ENCODE measurements at places on chromosomes 3 and 15.

GRCh38 chr3:19220311-19220710, 72.0 kb downstream of the KCNH8 start:
- no peak for DNase-seq

- no peak for DNase-seq
These were observed 844.7 kb downstream of the DIPK2A start for GRCh38 chr3:144816323-144816722.

GRCh38 chr3:134928819-134929218, 133.8 kb downstream of the EPHB1 start:
- DNase-seq: no peak

GRCh38 chr3:107241217-107241616, 136.0 kb upstream of the CCDC54 start:
- peak; percentile 41 for DNase-seq

DNA sequence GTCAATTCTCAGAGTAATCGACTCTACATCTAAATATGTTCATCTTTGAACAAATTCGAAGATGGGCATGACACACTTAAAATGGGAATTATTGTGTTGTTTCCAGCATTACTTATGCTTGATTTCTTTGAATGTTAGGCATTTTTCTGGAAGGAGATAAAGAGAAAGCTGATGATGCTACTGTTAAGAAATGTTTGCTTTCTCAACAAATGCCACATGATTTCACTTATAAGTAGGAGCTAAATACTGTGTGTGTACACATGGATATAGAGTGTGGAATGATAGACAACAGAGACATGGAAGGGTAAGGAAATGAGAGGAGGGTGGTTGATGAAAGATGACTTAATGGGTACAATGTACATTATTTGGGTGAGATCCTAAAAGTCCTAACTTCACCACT, 400.9 kb downstream of the TBL1XR1 start:
- DNase-seq: no peak

- no peak for DNase-seq
These were observed 41.0 kb downstream of the AQP9 start for GRCh38 chr15:58179206-58179605.

DNA sequence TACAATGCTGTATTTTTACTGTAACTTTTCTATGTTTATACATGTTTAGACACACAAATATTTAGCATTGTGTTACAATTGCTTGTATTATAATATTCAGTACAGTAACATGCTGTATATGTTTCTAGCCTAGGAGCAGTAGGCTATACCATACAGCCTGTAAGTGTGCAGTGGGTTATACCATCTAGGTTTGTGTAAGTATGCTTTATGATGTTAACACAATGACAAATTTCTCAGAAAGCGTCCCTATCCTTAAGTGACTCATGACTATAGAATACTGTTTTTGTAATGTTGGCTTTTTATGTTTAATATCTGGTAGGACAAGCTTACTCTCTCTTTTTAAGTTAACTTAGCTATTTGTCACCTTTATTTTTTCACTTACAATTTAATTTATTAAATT, 127.5 kb upstream of the THRB start:
- DNase-seq: no peak

DNA sequence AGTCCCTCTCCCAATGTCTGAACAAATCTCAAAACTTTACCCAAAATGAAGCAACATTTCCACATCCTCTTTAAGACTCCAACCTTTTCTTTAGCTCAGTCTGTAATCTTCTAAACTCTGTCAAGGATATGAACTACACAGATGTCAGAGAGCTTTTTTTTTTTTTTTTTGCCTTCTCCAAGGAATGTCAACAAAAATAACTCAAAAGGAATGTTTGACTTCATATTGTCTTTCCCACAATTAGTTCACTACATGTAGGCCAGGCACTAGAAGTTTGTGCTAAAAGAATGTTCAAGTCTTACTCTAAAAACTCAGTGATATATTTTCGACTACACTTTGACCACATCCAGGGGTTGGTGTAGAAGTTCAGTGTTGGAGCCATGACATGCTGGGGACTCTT, 37.1 kb downstream of the ADAMTS9 start:
- no peak for DNase-seq

GRCh38 chr3:14719006-14719405, 44.1 kb downstream of the C3orf20 start:
- no peak for DNase-seq

GRCh38 chr3:195352895-195353488, 82.0 kb upstream of the XXYLT1 start:
- DNase-seq: no peak

GRCh38 chr15:73530649-73531048, 87.7 kb downstream of the REC114 start:
- no peak for DNase-seq

DNA sequence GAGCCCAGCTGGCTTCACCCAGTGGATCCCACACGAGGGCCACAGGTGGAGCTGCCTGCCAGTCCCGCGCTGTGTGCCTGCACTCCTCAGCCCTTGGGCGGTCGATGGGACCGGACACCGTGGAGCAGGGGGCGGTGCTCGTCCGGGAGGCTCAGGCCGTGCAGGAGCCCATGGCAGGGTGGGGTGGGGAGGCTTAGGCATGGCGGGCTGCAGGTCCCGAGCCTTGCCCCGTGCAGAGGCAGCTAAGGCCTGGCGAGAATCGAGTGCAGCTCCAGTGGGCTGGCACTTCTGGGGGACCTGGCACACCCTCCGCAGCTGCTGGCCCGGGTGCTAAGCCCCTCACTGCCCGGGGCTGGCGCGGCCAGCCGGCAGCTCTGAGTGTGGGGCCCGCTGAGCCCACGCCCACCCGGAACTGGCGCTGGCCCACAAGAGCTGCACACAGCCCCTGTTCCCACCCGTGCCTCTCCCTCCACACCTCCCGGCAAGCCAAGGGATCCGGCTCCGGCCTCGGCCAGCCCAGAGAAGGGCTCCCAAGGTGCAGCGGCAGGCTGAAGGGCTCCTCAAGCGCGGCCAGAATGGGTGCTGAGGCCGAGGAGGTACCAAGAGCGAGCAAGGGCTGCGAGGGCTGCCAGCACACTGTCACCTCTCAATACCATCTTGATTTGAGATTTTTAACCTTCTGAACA, 121.4 kb downstream of the EPHB1 start:
- DNase-seq: no peak

DNA sequence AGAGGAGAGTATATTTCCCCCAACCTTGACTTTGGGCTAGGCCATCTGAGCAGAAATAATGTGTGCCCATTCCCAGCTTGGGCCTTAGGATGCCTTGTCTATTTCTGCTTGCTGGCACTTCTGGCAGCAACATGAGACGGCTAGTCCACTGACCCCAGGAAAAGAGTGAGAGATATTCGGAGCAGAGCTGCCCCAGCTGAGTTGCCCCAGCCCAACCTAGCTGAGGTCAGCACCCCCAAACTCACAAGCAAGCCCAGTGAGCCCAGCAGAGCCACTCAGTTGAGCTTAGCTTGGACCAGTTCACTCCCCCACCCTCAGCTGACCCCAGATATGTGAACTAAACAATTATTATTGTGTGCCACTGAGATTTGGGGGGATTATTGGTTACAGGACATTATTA, 20.2 kb downstream of the ITGA11 start:
- no peak for DNase-seq

DNA sequence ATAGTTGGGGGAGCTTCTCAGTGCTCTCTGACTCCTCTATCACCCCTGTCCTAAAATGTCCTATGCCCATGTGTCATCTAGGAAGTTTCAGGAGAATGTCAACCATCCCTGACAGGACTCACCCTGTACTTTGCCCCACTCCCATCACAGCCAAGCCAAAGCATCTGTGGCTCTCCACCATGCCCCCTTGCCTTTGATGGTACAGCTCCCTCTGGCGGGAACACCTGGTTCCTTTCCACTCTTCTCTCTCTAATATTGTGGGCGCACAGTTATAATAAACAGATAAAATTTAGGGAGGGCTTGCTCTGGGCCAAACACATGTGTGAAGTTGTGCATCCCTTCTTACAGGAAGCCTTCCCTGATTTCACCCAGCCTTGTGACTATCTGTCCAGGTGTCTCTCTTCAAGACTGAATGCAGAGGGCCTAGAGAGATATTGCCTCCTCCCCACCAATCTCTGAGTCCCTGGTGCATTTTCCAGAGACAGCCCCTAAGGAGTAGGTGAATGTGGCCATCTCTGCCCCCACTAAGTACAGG, 62.8 kb downstream of the ISG20 start:
- DNase-seq: no peak

DNA sequence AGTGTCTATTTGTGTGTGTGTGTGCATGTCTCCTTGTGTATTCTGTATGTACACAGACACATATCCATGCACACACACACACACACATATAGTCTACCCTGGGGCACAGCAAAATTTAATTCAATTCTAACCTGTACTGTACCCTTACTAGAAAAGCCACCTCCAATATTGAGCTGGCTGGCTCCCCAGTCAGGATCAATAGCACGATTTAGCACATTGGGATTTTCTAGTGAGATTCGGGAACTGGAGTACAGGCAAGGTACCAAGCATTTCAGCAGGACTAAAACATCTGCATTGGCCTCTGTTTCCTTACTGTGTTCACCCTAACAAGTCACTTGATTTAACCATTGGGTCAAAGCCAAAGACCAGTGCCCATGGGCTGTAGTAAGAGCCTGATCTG, 13.2 kb downstream of the FSTL1 start:
- DNase-seq: no peak

GRCh38 chr15:50113187-50113505, 5.9 kb downstream of the ATP8B4 start:
- DNase-seq: no peak

GRCh38 chr3:114586119-114586518, 292.3 kb downstream of the TIGIT start:
- DNase-seq: no peak
